ENCODE measurements at places on chromosomes 11 and 22. TPM values are rescaled to one million over a fixed set of nuclear protein-coding genes. Genes with fewer than 3 reads are reported as not detected.

SMCO4 gene
- total RNA-seq = 41.1 TPM

ADORA2A gene
- 3.5 TPM for total RNA-seq

HDHD5 gene
- total RNA-seq = 71.3 TPM

OR51E2 gene
- total RNA-seq = not detected

ACRV1 gene
- not detected for total RNA-seq

DNA sequence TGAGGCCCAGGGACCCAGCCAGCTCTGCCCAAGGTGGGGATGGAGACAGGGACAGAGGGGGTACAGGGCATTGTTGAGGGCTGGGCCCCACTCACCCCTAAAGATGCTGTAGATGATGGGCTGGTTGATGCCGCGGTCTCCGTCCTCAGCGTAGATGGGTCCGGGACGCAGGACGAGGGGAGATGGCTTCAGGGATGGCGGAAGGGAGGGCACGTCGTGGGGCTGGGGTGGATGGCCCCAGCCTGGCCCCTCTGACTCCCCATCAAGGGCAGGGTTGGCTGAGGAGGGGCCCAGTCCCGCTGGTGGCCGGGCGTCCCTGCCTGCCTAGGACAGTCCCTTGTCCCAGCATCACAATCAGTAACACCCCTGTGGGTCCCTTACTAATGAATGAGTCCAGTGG lies 4.5 kb upstream of the IRF7 start:
- H3K27me3 ChIP-seq = no peaks in the 10 kb centered on the region
- H3K36me3 ChIP-seq = no peaks in the 10 kb centered on the region
- no peak overlapping the region for H3K27ac ChIP-seq
- no peaks in the 10 kb centered on the region for H3K4me1 ChIP-seq
- H3K4me3 ChIP-seq = no peak overlapping the region

DNA sequence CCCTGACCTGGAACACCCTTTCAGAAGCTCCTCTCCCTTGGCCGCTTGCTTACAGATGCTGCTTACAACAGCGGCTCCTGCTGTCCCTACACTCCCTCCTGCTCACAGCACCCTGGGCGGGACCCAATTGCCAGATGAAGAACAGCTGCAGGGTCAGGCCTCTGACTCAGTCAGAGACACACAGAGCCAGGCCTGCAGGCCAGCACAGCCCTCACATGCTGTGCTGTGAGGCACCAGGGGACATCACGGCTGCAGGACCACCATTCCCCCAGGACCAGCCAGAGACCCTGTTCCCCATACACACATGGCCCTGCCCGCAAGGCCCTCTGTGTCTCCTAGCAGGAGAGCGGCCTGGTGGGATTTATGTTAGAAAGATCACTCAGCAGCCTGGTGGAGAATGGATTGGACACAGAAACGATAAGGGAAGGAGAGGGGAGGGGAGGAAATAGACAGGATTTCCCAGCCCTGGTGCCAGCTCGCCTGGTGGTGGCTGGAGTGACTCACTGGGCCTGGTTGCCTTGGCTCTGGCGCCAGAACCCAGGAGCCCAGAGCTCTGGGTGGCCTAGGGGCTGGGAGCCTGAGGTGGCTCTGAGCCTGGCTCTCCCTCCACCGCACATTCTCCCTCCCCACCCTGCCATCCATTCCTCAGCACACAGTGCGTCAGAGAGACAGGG lies 6.7 kb downstream of the CAPN5 start:
- H3K4me1 ChIP-seq = no peaks in the 10 kb centered on the region
- no peak overlapping the region for H3K27ac ChIP-seq
- no peaks in the 10 kb centered on the region for H3K27me3 ChIP-seq
- peak; percentile 18 for DNase-seq
- H3K36me3 ChIP-seq = no peaks in the 10 kb centered on the region

DNA sequence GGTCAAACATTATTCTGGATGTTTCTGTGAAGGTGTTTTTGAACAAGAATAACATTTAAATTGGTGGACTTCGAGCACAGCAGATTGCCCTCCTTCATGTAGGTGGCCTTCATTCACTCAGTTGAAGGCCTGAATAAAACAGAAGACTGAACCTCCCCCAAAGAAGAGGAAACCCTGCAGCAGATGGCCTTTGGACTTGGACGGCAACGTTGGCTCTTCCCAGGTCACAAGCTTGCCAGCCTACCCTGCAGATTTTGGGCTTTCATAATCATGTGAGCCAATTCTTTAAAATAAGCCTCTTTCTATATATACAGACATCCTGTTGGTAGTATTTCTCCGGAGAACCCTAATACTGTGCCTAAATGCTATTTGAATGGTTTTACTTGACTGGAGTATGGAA lies 432.2 kb upstream of the NARS2 start:
- H3K27me3 ChIP-seq = no peaks in the 10 kb centered on the region
- no peaks in the 10 kb centered on the region for H3K36me3 ChIP-seq
- no peak overlapping the region for H3K27ac ChIP-seq
- no peaks in the 10 kb centered on the region for H3K4me1 ChIP-seq
- DNase-seq = no peak

GRCh38 chr11:35427071-35427470 lies 7.7 kb upstream of the SLC1A2 start:
- peaks cover 5% of the 10 kb centered on the region for H3K27me3 ChIP-seq
- no peak overlapping the region for H3K27ac ChIP-seq
- no peak overlapping the region for H3K4me3 ChIP-seq
- H3K36me3 ChIP-seq = no peaks in the 10 kb centered on the region
- no peak for DNase-seq

- H3K36me3 ChIP-seq = no peaks in the 10 kb centered on the region
- no peak for DNase-seq
- no peak overlapping the region for H3K27ac ChIP-seq
- no peak overlapping the region for H3K4me3 ChIP-seq
- no peaks in the 10 kb centered on the region for H3K4me1 ChIP-seq
Observed at GRCh38 chr11:29879560-29879959, 137.3 kb downstream of the KCNA4 start.

- no peaks in the 10 kb centered on the region for H3K4me1 ChIP-seq
- peaks cover 51% of the 10 kb centered on the region for H3K36me3 ChIP-seq
- no peak overlapping the region for H3K27ac ChIP-seq
- H3K27me3 ChIP-seq = no peaks in the 10 kb centered on the region
Observed at GRCh38 chr22:50205781-50206569, 5.2 kb downstream of the SELENOO start.

GRCh38 chr22:34105461-34106062 lies 185.3 kb upstream of the LARGE1 start:
- H3K4me1 ChIP-seq = no peaks in the 10 kb centered on the region
- peak overlapping the region; percentile 22 for H3K4me3 ChIP-seq
- H3K27ac ChIP-seq = no peak overlapping the region
- no peaks in the 10 kb centered on the region for H3K36me3 ChIP-seq

GRCh38 chr11:23226331-23227077 lies 366.2 kb upstream of the CCDC179 start:
- no peak for DNase-seq
- no peaks in the 10 kb centered on the region for H3K27me3 ChIP-seq
- no peaks in the 10 kb centered on the region for H3K4me1 ChIP-seq
- no peak overlapping the region for H3K27ac ChIP-seq
- H3K36me3 ChIP-seq = no peaks in the 10 kb centered on the region
- no peak overlapping the region for H3K4me3 ChIP-seq

DNA sequence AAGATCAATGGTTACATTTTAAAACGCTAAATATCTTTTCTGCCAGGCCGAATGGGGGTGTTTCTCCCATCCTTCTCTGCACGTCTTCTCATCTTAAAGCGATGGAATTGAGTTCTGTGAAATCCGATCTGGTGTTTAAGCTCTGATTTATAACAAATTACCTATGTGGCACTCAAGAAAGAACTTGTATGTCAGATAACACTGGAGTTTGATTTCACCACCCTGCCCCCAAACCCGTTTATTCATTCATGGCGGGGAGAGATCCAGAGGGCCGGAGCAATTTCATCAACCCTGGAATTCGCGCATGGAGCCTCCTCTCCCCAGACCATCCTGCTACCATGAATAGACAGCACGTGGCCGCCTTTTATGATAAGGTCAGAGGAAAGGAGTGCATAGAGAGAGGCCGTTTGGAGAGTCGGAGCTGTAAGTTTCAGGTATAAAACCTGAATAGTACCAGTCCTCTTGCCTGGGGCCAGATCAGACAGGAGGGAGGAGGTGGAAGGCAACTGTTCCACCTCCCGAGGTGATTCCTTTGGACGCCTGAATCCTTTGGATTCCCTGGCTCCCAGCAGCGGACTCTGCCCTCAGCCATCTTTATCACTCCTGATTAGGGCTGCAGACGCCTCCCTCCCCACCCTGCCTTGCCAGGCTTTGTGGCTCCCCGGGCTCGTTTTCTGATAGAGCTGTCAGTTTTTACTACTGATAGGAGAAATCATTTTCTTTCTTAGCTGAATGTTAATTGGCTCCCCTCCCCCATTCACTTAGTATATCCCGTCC lies 27.3 kb upstream of the NFAM1 start:
- no peak overlapping the region for H3K27ac ChIP-seq
- H3K36me3 ChIP-seq = no peaks in the 10 kb centered on the region
- peaks cover 7% of the 10 kb centered on the region for H3K4me1 ChIP-seq
- no peak overlapping the region for H3K4me3 ChIP-seq
- no peak for DNase-seq
- H3K27me3 ChIP-seq = no peaks in the 10 kb centered on the region

DNA sequence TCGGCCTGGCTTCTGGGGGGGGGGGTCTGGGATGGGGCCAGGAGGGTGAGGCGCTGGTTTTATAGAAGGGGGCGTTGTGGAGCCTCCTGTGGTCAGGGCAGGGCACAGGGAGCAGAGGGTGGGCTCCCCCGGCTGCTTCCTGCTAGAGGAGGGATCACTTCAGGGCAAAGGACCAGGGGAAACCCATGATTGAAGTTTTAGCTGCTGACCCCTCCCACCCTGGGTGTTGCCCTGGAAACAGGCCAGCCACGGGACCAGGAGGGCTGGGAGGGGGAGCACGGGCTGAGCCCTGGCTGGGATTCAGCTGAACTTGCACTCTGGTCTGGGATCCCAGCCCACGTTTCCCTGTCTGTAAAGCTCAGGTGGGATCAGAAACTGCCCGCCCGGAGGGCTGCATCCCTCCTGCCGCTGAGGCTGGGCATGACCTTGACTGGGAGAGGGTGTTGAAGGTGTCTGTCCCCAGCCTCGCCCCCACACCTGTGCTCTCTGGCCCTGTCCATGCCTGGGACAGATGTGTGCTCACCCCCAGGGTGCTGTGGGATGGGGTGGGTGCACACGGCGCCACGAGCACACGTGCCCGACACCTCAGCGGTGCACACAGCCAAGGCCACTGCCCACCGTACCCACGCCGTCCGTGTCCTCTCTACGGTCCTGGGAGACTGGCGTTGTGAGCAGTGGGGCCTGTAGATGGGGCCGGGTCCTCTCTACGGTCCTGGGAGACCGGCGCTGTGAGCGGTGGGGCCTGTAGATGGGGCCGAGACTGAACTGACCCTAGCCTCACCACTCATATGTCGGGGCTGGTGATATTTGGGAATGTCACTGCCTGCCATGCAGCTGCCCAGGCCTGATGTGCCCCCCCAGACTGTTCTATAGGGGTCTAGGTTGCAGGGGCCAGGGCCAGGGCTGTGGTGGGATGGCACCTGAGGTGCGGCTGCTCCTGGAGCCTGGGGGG lies 2.3 kb downstream of the TSPAN4 start:
- no peak overlapping the region for H3K27ac ChIP-seq
- no peaks in the 10 kb centered on the region for H3K27me3 ChIP-seq
- peaks cover 2% of the 10 kb centered on the region for H3K4me1 ChIP-seq
- peak overlapping the region; percentile 60 for H3K4me3 ChIP-seq
- peak; percentile 94 for DNase-seq

GRCh38 chr11:60858731-60859464 lies 3.1 kb upstream of the PTGDR2 start:
- H3K4me1 ChIP-seq = no peaks in the 10 kb centered on the region
- H3K36me3 ChIP-seq = no peaks in the 10 kb centered on the region
- H3K27ac ChIP-seq = no peak overlapping the region
- H3K4me3 ChIP-seq = no peak overlapping the region
- no peak for DNase-seq

GRCh38 chr22:30054764-30055069 lies 25.5 kb upstream of the HORMAD2 start:
- H3K27me3 ChIP-seq = no peaks in the 10 kb centered on the region
- DNase-seq = no peak
- no peak overlapping the region for H3K4me3 ChIP-seq
- H3K4me1 ChIP-seq = no peaks in the 10 kb centered on the region
- peaks cover 2% of the 10 kb centered on the region for H3K36me3 ChIP-seq

GRCh38 chr11:67293090-67293489 lies 4.0 kb downstream of the ANKRD13D start:
- no peak for DNase-seq
- no peak overlapping the region for H3K4me3 ChIP-seq
- peaks cover 42% of the 10 kb centered on the region for H3K36me3 ChIP-seq
- no peaks in the 10 kb centered on the region for H3K4me1 ChIP-seq
- H3K27me3 ChIP-seq = no peaks in the 10 kb centered on the region

GRCh38 chr11:16790486-16791190 lies 52.2 kb downstream of the C11orf58 start:
- no peaks in the 10 kb centered on the region for H3K4me1 ChIP-seq
- H3K27me3 ChIP-seq = no peaks in the 10 kb centered on the region
- no peak for DNase-seq
- H3K27ac ChIP-seq = no peak overlapping the region

GRCh38 chr11:92784331-92784730 lies 185.1 kb upstream of the MTNR1B start:
- H3K4me1 ChIP-seq = no peaks in the 10 kb centered on the region
- no peak for DNase-seq
- H3K4me3 ChIP-seq = no peak overlapping the region
- no peak overlapping the region for H3K27ac ChIP-seq
- H3K36me3 ChIP-seq = no peaks in the 10 kb centered on the region

DNA sequence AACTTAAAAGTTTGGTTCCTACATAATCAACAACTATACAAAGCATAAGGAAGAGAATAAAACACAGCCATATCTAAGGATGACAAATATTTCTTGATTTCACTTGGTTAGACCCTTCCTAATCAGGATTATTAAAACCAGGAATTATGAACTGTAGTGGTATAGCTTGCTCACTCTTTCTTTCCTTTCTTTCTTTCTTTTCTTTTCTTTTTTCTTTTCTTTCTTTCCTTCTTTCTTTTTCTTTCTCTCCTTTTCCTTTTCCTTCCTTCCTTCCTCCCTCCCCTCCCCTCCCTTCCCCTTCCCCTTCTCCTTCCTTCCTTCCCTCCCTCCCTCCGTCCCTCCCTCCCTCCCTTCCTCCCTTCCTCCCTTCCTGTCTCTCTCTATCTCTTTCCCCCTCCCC lies 78.0 kb downstream of the HORMAD2 start:
- H3K36me3 ChIP-seq = no peaks in the 10 kb centered on the region
- no peak overlapping the region for H3K27ac ChIP-seq
- H3K4me3 ChIP-seq = no peak overlapping the region

GRCh38 chr11:132941761-132942160 lies 590.5 kb downstream of the OPCML start:
- DNase-seq = no peak
- no peaks in the 10 kb centered on the region for H3K4me1 ChIP-seq
- no peak overlapping the region for H3K27ac ChIP-seq
- H3K27me3 ChIP-seq = peaks cover 2% of the 10 kb centered on the region
